ENCODE measurements at places on chromosomes 16 and 17.

GRCh38 chr17:48577330-48577945 is 712 bp downstream of the HOXB4 start:
- DNase-seq, result no peak

DNA sequence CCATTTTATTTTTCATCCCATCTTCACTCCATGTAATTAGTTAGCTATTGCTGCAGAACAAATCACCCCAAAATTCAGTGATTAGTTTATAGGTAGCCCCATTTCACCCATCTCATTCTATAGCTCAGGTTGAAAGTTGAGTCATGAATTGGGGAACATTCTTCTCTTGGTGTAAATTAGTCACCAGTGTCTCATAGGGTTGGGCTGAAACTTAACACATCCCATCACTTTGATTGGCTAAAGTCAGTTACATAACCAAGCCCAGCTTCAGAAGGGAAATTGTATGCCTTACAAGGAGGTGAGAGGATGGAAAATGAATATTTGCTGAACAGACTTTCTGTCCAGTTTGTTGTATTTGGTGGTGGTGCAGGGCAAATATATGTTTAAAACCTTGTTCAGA is 477.5 kb downstream of the WWOX start:
- DNase-seq, result no peak

GRCh38 chr17:13562271-13562800 is 39.4 kb downstream of the HS3ST3A1 start:
- DNase-seq, result no peak

GRCh38 chr17:77164483-77165091 is 23.8 kb downstream of the SEC14L1 start:
- peak; percentile 19 for DNase-seq

DNA sequence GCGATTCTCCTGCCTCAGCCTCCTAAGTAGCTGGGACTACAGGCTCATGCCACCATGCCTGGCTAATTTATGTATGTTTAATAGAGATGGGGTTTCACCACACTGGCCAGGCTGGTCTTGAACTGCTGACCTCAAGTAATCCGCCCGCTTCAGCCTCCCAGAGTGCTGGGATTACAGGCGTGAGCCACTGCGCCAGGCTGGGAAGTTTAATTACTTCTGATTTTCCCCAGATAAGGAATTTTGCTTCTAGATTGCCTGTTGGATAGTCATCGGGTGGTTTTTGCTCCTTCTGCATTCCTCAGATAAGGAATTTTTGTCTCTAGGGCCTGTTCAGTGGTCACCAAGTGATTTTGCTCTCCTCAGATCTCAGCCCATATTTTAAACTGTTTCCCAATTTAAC is 112.5 kb downstream of the MAP2K4 start:
- no peak for DNase-seq

GRCh38 chr17:78279360-78279990 is 48.0 kb downstream of the TMEM235 start:
- DNase-seq, result no peak

DNA sequence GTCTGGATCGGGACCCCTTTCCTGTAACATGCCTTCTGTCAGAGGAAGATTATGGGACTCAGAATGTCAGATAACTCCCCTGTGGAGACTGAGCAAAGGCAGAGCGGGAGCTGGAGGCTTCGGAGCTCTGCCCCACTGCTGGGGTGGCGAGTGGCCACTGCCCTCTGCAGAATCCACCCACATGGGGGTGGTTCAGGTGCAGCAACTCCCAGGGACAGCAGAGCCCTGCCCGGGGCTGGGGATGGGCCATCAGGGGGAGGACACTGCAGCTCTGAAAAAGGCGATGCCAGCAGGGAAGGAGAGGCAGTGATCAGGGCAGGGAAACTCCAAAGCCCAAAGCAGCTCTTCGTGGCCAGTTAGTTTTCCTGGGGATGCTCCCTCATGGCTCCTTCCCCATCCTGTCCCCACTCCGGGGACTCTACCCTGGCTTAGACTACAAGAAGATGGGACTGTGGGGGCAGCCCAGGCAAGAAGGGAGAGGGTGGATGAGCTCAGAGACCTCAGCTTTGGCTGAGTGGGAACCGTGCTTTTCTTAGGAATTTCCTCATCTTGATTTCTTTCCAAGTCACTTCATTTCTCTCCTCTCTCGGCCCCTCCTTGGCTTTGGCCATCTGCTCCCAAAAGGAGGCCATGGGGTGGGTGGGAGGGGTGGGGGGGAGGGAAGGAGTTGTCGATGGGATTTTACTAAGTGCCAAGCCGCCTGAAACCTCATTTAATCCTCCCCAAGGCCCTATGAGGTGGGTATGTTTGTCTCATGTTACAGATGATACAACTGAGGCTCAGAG is 4.0 kb downstream of the CA4 start:
- no peak for DNase-seq

DNA sequence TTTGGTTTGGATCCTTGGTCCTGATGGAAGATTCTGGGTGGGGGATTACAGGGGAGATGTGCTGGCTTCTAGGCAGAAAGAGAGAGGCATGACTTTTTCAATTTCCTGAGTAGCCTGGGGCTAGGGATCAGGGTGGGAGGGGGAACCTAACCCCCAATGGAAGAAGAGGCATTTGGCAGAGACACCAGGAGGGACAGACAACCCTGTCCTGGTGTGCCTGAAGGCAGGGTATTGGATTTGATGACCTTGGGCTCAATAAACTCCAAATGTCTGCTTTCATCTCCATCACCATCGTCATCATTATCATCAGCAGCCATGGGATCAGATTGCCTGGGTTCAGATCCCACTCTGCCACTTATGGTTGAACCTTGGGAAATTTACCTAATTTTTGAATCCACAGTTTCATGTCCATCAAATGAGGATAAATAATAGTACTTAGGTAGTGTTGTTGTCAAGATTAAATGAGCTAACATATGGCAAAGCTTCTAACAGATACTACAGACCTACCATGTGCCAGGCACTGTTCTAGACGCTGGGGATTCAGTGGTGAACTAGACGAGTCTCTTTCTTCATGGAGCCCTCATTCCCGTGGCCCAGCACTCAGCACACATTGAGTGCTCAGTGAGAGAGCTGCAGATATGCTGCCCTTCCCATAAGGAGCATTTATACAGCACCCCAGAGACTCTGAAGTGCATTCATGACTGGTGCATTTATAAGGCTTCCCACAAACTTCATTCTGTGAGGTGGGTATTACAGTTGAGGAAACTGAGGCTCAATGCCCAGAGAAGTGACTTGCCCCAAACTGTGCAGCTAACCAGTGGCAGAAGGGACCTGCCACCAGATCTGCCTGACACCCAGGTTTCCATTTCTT is 26.8 kb downstream of the IGFBP4 start:
- DNase-seq, result no peak

- no peak for DNase-seq
These were observed 36.1 kb upstream of the COX10 start for GRCh38 chr17:14033166-14033565.

- DNase-seq, result no peak
These were observed 130.1 kb upstream of the HLF start for GRCh38 chr17:55134486-55135157.

DNA sequence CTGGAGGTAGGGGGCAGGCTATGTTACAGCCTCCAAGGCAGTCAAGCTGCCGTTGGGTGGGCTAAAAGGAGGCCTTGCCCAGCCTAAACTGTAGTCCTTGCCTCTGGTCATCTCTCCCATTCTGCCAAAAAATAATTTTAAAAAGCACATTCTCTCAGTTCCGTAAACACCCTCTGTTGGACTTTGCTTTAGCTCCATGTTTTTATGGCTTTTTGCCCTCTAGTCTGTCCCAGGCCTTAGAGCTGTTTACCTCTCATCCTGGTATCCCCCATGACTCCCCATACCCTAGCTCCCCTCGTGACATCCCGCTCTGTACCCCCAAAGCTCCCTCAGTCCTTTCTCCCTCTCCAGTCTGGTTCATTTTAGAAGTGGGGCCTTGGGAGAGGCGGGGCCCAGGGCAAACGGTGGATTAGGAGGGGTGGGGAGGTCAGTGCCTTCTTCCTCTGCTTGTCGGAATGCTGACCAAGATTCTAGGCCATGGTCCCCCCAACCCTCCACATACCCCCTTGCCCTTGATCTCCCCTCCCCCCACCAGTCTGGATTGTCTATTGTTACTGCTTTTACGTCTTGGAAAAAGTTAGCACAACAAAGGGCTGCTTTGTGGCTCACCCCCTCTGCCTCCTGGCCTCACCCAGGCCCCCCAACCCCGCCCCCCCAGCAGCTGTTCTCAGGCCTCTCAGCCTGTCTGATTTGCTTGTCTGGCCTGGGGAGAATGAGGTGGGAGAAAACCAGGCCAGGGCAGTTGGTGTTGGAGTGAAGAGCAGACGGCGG is 18.4 kb downstream of the GJD3 start:
- no peak for DNase-seq

GRCh38 chr16:85615852-85616606 is 2.9 kb downstream of the GSE1 start:
- DNase-seq, result peak; percentile 86

DNA sequence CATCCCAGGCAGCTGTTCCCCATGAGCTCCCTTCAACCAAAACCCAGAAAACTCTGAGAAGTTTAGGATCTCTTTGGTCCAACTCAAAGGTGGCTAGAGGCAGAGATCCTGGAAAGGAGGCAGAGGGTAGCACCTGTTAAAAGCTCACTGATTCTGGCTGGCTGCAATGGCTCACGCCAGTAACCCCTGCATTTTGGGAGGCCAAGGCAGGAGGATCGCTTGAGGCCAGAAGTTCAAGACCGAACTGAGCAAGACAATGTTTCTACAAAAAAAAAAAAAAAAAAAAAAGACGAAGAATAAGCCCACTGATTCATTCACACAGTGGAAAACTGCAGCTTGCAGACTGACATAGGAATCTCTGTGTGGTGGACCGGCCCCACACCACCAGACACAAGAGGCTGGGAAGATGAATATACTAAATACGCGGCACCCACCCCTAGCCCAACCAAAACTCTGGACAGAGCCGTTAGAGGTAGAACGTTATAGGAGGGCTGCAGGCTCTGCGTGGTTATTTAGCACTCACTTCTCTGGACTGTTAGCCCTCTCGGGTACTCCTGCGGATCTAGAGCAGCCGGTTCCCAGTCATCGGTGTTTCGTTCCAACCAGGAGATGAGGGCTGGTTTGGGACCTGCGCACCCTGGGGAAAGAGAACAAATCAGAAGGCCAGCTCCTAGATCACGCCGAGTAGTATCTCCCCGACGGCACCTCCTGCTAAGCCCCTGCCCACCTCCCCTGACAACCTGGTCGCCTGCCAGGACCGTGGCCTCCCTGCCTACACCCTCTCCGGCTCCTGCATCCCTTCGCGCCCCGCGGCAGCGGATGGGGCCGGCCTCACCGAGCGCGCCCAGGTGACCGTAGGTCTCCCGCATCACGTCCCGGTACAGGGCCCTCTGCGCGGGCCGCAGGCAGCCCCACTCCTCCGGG is 925 bp downstream of the ZNF689 start:
- DNase-seq, result peak; percentile 25

DNA sequence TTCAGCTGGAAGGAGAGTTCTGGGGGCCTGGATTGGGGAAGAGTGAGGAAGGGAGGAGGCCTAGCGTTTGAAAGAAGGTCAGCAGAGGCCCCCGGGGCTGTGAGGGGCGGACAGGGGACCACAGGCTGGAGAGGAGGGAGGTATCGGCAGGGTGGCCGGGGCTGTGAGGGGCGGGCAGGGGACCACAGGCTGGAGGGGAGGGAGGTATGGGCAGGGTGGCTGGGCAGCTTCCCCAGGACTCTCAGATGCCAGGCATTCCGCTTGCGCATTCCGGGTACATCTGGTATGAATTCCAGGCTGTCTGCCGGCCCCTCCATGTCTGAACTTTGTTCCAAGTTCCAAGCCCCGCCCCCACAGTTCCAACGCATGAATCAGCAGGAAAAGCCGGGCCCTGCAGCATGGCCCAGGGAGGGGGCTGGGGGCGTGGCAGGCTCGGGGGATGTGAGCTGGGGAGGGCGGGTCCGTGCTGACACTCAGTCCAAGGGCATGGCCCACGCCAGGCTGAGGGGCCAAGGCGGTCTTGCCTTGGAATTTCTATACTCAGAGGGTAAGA is 4.3 kb upstream of the TLCD2 start:
- peak; percentile 75 for DNase-seq

DNA sequence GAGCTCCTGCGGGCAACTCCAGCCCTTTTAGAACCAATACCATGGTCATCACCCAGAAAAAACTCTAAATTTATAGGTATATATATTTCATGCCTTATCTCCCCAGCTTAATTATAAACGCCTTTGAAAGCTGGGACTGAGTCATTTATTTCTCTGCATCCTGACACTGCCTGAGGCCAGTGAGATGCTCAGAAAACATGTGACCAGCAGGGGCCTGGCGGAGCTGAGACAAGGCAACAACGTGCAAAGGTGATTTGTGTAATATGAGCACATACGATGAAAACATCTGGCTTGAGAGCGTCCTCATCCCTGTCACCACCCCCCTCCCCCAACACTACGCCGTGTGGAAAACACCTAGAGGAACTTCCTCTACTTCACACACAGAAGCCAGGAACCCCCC is 22.7 kb downstream of the NXN start:
- peak; percentile 36 for DNase-seq

DNA sequence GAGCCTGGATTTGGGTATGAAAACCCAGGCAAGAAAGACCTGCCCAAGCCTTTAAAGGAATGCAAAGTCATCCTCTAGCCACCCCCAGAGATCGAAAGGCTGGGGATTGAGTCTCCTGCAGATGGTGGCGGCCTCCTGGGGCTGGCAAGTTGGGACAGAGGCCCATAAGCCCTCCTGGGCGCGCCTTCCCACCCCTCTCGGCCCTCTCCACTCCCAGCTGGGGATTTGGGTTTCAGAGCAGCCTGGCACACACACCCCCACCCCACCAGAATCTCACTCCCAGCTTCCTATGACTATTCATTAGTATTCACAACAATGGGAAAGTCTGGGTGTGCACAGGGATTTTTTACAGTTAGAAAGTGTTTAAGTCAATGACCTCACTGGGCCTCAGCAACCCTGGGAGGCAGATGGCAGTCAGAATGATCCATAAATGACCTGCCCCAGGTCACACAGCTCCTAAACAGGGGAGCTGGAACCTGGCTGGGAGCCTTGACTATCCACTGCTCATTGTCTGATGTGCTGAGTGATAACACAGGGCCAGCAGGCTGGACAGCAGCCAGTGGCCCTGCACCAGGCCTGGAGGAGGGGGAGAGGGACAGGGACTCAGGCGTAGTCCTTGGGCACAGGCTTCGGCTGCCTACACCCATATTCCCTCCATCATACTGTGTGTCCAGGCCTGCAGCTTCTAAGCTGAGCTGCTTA is 12.1 kb downstream of the NHERF1 start:
- peak; percentile 60 for DNase-seq

DNA sequence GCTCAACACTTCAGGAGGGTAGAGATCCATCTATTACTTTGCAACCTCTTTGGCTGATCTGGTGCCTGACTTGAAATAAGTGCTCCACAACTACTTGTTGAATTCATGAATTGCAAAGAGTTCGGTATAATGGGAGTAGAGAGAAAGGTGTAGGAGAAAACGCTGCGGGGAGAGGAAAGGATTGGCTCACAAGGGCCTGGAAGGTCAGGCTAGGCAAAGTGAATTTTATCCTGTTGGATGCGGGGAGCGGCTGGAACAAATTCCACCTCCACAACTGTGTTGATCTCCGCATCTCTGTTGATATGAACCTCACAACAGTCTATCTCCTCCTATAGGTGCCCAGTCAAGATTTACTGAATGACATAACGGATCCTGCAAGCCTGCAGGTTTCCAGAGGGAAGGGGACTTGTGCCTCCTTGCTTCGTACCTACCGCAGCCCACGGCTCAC is 684 bp downstream of the SLX4 start:
- no peak for DNase-seq

All from SK-N-DZ (cell line).